SK-MEL-5 (cell line): ENCODE measurements at places on chromosomes 5 and 9.

GRCh38 chr5:82387001-82387818 lies 109.1 kb upstream of the RPS23 start:
- no peak for DNase-seq

DNA sequence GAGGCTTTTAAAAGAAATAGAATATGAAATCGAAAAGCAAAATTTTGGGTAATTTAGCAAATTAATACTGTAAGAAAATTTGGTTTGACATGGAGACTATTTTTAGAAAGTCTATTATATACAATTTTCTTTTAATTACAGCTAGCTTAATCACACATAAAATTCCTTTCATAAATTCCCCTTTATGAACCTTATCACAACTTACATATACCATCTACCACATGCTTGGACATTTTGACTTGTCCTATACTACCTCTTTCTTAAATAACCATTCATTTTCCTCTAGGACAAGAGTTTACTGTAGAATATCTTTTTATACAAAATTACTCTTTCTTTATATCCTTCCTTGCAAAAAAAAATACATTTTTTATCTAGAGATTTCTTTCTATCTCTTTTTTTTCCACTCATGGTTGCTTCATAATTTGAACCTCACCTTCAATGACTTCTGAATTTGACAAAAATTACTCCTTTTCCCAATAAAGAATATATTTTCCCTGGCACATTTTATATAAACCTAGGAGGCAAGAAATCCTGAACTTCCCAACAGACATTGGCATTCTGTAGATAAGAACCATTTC lies 34.0 kb upstream of the SYK start:
- no peak for DNase-seq

DNA sequence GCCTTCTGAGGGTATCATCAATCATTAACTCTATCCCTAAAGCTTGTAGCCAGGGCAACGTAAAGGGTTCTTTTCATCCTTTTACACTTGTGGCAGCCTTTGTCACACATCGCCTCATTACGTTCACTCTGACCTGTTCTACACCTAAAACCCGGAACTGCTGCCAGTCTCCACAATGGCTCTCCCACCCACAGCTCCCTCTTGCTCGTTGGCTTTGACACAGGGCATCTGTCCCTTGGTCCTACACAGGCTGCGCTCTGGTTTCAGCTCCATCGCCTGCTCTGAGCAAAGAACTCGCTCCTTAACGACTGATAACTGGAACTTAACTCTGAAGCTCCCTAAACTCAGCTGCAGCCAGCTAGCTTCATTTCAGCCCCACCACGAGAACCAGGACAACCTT lies 112.8 kb upstream of the CTNND2 start:
- DNase-seq: no peak

DNA sequence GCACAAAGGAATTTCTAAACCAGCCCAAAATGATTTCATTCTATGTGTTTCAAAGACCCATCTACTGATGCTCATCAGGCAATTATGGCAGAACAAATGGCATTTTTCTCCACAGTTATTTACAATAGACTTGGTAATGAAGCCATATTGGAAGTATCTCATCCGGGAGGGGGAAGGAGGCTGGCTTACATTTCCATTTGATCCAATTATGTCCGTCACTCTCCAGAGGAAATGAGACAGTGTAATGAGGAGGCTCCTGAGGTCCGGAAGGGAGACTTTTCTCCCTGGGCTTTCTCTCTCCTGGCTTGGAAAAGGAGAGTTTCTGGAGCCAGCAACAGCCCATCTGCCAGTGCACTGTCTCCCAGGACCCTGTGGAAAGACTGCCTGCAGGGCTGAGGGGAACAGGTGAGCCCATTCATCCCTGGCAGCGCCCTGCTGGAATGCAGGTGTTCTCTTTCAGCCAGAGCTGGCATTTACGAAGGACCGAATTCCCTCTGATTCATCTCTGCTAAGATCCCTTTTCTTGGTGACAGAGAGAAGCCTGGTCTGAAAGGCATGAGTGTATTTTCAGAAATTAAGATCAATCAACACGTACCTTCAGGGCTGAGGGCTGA lies 54.9 kb upstream of the SAP30L start:
- no peak for DNase-seq
